ENCODE measurements at places on chromosomes 5 and 9.

- no peak for DNase-seq
These were observed 18.8 kb upstream of the PRSS3 start for GRCh38 chr9:33776578-33776977.

DNA sequence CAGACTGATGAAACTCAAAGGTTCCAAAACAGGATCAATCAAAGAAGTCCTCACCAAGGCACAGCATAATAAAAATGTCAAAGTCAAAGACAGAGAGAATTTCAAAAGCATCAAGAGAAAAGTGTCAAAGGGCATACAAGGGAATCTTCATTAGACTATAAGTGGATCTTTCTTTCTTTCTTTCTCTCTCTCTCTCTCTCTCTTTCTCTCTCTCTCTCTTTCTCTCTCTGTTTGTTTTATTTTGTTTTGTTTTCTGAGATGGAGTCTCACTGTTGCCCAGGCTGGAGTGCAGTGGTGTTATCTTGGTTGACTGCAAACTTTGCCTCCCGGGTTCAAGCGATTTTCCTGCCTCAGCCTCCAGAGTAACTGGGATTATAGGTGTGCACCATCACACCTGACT, 148.3 kb upstream of the CD180 start:
- no peak for DNase-seq

GRCh38 chr5:77235846-77236721, 25.6 kb downstream of the PDE8B start:
- DNase-seq, result no peak

DNA sequence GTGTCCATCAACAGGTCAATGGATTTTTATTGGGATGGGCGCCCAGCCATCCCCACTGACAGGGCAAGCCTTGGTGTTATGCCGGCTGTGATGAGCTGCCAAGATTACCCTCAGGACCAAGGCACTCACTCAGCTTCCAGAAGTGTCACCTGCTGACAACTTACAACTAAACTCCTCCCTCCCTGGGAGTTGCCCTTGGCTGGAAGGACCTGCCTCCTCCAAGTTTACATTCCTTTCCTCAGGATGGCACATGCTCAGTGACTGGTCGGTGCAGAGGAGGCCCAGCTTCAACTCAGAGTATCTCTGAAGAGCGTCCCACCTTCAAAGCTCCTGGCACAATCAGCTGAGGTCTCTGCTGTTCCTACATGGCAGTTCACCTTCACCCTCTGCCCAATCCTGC, 52.5 kb upstream of the ZBTB43 start:
- DNase-seq, result no peak

DNA sequence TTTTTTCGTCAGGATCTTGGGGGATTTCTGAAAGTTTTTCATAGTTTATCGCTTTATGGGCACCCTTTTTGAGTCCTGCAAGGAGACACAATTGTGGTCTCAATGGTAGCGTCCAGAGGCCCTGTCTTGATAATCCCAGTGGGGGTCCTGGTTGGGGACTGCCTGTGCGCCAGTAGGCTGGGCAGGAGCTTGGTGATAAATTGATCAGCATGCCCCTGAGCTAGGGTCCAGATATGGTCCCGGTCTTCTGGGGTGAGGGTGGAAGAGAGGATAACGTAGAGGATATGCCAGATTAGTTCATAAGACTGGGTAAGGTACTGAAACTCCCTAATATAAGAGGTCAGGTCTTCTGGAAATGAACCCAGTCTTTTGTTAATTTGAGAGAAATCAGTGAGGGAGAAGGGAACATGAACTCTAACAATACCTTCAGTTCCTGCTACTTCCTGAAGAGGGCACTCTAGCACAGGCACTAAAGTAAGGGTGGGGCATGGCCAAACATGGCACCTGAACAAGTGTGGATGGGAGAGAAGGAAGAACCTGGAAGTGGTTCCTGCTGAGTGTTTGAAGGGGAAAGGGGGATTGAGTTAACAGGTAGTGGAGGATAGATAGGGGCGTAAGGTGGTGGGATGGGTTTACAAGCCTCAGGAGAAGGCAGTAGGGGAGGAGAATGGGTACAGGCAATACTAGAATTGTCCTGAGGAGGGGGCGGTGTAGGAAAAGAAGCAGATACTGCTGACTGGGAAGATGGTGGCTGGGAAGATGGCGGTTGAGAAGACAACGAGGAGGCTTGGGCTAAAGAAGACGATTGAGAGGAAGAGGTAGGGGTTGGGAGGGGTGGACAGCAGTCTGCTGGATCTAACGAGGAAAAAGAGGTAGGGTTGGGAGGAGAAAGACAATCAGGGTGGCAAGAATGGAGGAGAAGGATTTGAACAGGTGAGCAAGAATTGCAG, 33.8 kb upstream of the ANXA2R start:
- DNase-seq, result no peak

DNA sequence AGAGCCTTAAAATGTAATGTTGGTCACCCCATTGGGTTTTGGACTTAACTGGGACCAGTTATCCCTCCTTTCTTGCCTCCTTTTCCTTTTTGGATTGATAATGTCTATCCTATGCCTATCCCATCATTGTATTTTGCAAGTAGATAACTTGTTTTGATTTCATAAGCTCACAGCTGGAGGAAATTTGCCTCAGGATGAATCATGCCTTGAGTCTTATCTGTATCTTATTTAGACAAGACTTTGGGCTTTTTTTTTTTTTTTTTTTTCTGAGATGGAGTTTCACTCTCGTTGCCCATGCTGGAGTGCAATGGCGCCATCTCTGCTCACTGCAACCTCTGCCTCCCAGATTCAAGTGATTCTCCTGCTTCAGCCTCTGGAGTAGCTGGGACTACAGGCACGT, 443.3 kb downstream of the DNAH5 start:
- peak; percentile 14 for DNase-seq

DNA sequence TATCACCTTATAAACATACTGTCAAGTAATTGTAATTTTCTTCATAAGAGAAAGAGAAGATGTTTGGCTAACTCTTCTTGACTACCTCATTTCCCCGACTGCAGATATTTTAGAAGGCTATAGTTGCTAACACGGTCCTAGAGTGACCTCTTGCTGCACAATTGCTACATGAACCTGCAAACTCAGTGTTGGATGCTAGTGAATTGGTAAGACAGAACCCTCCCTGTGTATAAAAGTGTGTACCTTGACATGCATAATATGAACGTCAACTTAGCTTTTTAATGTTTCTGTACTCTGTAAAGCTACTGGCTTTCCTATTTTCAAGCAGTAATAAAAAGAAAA, 46.7 kb upstream of the CER1 start:
- no peak for DNase-seq

- DNase-seq, result no peak
These were observed 64.5 kb downstream of the ERAP1 start for GRCh38 chr5:96743065-96743768.
